ENCODE measurements at places on chromosomes 7 and 10.

- no peak for DNase-seq
These were observed 12.4 kb downstream of the PRKG1 start for GRCh38 chr10:51086710-51087109.

GRCh38 chr7:14236834-14237233, 247.4 kb upstream of the ETV1 start:
- DNase-seq: no peak

DNA sequence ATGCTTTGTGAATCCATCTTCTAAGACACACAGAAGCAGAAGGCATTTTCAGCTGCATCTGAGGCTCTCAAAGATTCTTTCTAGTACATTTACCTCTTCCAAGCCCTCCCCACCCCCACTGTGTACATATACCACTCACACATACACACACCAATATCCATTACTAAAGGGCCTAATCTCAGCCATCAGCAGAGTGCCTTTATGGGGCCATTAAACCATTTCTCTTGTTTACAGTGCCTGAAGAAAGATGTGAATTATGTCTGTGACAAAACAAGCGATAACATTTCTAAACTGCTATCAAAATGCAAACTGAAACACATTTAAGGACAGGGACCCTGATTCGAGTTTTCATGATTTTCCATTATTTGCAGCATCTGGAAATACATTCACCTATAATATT, 40.0 kb downstream of the ETV1 start:
- DNase-seq: no peak

GRCh38 chr7:118311121-118311836, 86.8 kb downstream of the ANKRD7 start:
- no peak for DNase-seq

DNA sequence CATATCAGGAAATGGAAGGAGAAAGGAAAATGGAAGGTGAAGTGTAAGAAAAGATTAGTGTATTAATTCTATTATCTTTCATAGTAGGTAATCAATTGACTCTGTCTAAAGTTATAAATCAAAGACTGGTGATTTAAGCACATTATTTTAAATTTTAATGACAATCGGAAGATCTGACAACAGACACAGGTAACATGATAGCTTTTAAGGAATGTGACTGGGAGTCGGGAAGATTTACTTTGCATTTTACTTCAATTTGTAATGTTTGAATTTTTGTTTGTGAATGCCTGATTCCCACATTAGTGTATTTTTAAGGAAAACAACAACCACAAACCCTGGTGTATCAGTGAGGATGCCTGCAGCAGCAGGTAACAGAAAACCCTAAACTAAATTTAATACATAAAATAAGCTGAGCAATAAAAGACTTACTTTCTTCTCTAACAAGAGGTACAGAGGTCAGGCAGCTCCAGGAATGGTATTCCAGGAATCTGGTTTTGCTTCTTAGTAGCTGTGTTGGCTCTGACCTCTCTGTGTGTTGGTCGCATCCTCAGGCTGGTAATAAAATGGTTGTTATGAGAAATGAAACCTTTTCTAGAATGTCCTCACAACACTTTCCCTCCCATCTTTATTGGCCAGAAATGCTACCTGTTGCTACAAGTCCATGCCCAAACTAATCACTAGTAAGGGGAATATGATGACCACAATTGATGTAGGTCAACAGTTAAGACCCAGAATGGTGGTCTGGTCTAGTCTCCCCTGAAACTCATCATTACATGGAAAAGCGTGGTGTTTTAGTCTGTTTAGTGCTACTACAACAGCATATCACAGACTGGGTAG, 12.2 kb downstream of the DNAJB9 start:
- DNase-seq: no peak
